ENCODE measurements at places on chromosomes 2 and 18.

- no peak for DNase-seq
Observed at GRCh38 chr2:133390156-133390555, 178.1 kb downstream of the NCKAP5 start.

DNA sequence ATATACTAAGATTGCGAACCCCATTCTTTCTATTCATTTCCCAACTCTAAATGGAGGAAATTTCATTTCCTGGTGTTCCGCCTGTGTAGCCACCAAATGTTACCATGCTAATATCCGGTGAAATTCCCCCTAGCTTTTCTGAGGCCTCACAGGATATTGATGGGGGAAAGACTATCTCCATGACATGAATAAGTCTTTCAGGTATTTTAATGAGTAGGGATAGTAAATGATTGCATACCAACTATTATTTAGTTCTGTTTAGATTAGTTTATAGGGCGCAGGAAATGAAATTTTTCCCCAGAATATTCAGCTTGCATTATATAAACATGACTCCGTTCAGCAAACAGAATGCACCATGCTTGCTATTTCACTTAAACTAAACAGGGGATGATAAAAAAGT lies 55.4 kb downstream of the COL5A2 start:
- no peak for DNase-seq

- DNase-seq, result no peak
Observed at GRCh38 chr2:98932164-98932563, 3.9 kb downstream of the CRACDL start.

- no peak for DNase-seq
Observed at GRCh38 chr2:126359494-126359893, 296.5 kb upstream of the GYPC start.

GRCh38 chr2:66497431-66498288 lies 62.7 kb downstream of the MEIS1 start:
- DNase-seq, result no peak

DNA sequence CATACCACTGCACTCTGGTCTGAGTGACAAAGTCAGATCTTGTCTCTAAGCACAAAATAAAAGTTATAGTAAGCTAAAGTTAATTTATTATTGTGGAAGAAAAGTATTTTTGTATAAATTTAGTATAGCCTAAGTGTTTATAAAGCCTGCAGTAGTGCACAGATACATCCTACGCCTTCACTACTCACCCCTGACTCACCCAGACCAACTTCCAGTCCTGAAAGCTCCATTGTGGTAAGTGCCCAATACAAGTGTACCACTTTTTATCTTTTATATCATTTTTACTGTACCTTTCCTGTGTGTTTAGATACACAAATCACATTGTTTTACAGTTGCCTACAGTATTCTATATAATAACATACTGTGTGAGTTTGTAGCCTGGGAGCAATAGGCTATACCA lies 57.5 kb downstream of the UBE2E3 start:
- DNase-seq, result no peak

- no peak for DNase-seq
Observed at GRCh38 chr2:37149626-37150322, 7.0 kb downstream of the EIF2AK2 start.

- DNase-seq, result no peak
Observed at GRCh38 chr2:208306291-208306690, 40.2 kb downstream of the PIKFYVE start.

- no peak for DNase-seq
Observed at GRCh38 chr2:45280794-45281193, 271.5 kb upstream of the SIX2 start.

DNA sequence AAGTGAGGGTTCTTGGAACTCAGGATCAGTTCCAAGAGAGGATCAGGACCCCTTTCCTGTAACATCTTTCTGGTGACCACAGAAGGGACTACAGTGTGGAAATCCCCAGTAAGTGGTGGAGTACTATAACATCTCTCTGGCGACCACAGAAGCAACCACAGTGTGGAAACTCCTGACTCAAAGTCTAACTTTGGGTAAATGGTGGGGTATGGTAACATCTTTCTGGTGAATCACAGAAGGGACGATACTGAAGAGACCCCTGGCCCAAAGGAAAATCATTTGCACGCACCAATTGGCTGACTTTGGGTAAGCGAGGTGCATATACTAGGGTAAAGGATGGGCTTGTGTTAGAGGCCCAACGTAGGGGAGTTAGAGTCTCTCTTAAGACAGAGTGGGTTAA lies 56.3 kb upstream of the GULP1 start:
- no peak for DNase-seq

- no peak for DNase-seq
Observed at GRCh38 chr2:184119989-184120800, 478.1 kb upstream of the ZNF804A start.

- DNase-seq, result no peak
Observed at GRCh38 chr2:213679894-213680293, 395.6 kb downstream of the SPAG16 start.

GRCh38 chr2:166180951-166181812 lies 53.4 kb upstream of the SCN1A start:
- DNase-seq, result no peak

DNA sequence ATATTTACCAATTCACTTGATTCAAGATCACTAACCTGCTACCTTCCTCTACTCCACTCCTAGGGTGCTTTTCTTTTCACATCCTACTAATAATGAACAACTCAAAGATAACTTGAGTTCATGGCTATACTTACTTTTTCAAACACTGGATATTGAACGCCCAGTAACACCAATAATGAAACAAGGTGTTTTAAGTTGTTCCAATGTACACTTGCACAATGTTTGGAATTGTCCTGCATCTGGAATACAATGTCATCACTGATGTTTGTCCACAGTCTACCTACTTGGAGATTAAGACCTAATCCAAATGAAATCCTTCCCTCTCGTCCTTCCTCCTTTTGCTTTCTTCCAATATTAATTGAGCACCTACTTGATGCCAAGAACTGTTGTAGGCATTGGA lies 218.3 kb upstream of the TMEM200C start:
- DNase-seq, result no peak

DNA sequence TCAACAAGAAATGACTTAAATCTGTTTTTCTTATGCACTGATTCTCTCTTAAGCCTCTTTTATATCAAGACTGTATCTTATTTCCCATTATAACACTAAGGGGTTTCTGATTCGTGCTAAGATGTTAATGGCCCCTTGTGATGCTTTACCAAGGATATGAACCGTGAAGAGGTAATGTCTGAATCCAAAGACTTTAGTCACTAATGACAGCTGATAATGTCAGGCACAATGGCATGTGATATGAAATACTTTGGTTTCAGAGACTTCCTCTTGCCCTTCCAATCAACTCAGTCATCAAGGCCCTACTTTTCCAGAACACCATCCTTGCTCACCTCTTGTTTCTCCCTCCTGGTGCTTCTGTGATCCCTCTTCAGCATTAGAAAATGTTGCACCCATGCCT lies 262.8 kb downstream of the KCNE4 start:
- no peak for DNase-seq

GRCh38 chr2:205188239-205189138 lies 493.8 kb upstream of the NRP2 start:
- no peak for DNase-seq

GRCh38 chr18:74040459-74041332 lies 106.9 kb downstream of the FBXO15 start:
- DNase-seq, result no peak

DNA sequence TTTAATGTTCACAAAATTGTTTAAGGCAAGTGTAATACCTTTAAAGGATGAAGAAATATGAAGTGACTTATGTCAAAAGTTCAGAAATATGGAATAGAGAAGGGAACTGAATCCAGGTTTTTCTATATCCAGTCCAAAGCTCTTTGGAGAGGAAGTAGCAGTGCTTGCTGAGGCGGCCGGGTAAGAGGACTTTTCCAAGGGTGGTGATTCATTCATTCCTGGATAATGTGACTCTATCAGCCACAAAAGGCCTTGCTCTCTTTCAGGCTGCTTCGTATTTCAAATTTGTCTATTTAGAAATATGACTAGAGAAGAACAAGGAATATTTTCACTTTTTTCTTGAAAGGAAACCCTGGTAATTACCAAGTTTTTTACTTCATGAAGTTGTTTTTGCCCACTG lies 830.1 kb upstream of the ZEB2 start:
- DNase-seq, result no peak

GRCh38 chr18:77298172-77298571 lies 48.5 kb downstream of the GALR1 start:
- no peak for DNase-seq

- DNase-seq, result no peak
Observed at GRCh38 chr18:670522-670921, 13.1 kb downstream of the TYMS start.

DNA sequence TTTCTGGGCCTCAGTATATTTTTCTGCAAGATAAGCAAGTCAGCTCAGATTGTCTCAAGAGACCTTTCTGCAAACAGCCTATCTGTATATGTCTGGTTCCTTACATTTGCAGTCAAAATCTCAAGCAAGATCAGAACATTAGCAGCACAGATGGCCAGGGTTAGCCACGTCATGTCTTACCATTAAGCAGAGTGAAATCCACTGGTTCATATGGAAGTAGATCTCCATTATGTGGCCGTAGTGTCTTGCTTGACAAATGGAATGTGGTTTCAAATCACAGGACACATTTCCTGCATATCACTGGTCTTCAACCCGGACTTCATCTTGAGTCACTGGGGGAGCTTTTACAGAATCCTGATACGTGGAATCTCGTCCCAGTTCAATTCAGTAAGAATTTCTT lies 500.2 kb downstream of the FBXO15 start:
- DNase-seq, result no peak

DNA sequence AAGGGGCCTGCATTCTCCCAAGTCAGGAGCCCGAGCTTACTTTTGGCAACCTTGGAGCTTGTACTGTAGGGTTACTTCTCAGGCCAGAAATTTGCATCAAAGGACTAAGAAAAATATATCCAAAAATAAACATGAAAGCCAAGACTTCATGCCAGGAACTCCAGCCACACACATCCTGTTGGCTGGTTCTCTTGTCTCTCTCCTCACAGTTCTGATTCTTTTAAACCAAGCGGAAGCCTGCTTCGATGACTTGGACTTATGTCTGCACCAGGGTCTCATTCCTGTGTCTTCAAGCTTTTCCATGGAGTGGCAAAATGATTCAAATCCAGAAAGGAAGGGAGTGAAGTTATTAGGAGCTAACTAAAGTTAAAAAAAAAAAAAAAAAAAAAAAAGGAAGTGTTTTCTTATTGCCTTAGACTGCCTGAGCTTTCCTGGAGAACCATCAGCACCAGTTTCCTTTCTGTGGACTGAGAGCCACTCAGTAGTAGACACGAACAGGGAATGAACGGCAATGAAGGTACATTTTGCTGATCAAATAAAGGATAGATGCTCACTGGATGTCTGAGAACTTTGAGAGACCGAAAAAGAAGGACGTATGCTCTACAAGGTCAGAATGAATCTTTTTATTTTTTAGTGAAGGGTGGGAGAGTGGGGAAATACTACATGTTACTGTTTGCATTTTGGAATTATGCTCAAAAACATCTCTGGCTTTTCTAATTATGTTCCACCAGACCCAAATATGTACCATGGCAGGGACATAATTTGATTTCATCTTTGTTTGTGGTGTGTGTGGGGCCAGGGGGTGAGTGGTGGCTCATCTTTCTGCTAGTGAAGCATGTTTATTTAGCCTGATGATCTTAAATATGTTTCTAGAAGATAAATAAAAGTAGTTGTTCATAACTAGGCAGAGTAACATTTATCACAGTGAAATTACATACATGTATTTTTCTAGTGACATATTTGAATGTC lies 86.0 kb downstream of the RAPGEF4 start:
- DNase-seq, result no peak

DNA sequence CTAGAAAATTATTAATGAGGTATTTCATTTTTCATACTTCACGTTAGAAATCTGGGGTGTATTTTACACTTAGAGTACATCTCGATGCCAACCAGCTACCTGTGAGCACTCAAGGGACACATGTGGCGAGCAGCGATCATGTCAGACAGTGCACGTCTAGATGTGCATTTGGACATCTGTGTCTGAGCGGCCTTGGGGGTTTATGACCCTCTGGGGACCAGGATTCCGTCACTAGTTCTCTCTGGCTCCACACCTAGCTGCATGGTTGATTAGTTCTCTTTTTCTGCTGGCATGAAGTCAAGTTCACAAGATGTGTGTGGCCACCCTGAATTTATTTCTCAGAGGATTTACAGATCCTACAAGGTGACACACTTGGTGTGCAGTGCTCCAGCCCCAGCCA lies 192.2 kb downstream of the TSN start:
- DNase-seq, result no peak

- DNase-seq, result no peak
Observed at GRCh38 chr18:48611785-48612480, 73.1 kb downstream of the CTIF start.

GRCh38 chr2:169007941-169008340 lies 23.2 kb downstream of the ABCB11 start:
- DNase-seq, result no peak

- DNase-seq, result no peak
Observed at GRCh38 chr2:15122915-15123314, 438.2 kb downstream of the NBAS start.

- no peak for DNase-seq
Observed at GRCh38 chr2:181626671-181627070, 30.2 kb downstream of the CERKL start.

DNA sequence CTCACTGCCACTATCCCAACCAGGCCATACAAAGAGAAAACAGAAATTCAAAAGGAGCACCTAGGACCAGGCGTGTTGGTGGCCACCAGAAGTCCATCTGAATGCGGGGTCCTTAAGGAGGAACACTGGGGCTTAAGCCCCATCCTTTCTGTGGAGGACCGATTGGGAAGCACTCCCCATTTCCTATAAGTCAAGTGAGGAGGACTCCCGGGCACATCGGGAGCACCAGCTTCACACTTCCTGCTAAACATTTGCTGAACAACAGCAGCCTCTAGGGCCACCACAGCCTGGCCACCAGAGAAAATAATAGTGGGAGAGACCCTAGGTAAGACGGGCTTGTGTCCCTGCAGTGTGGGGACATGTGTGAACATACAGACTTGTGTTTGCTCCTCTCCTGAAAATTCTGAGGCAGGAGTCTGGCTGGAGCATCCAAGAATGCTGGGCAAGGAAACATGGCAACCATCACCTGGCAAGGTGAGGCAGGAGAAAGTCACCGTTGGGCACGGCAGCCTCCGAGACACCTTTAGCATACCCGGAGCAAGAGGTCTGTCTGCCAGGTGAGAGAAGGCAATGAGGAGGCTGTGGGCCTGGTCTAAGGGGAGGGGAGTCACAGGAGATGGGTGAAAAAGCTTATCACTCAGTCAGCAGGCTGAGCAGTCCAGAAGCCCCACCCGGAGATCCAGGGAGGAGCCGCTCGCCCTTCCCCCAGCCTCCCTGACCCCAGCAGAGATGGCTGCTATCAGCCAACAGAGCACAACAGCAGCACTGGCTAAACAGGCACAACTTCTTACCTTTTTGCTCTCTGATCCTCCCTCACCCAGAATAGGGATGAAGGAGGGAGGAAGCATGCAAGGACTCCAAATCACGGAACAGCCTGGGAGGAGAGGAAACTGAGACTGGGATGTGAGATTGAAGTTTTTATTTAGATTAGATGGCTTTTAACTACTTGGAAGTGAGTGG lies 282.3 kb downstream of the EIPR1 start:
- no peak for DNase-seq

GRCh38 chr2:165582863-165583506 lies 113.5 kb downstream of the CSRNP3 start:
- DNase-seq, result no peak

- no peak for DNase-seq
Observed at GRCh38 chr2:45117383-45117782, 108.1 kb upstream of the SIX2 start.

All from ascending aorta (tissue), 2 donors.